Activated T-cell treated with anti-CD3 and anti-CD28 coated beads, Interleukin-2, amount 50 U/mL, for 24 hours (primary cell): ENCODE measurements at places on chromosomes 4 and X.
A peak's percentile ranks its signal among the peaks of the same experiment; 100 is the strongest.

DNA sequence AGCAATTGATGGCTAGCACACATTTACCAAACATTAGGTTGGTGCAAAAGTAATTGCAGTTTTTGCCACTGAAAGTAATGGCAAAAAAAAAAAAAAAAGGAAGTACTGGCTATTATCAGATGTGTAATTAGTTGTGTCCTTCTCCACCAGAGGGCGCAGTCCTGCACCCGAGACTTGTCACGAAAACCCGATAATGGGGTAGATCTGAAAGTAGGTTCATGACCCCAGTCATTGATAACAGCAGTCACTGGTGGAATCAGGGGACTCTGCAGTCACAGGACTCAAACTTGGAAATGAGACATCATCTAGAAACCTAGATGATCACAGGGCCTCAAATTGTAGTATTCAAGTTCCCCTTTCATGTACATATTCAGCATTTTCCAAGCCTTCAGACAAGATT, 13.1 kb upstream of the ACOT9 start:
- H3K4me1 ChIP-seq, result peaks cover 6% of the 10 kb centered on the region
- H3K27ac ChIP-seq, result no peak overlapping the region
- H3K4me3 ChIP-seq, result no peak overlapping the region
- DNase-seq, result peak; percentile 48

DNA sequence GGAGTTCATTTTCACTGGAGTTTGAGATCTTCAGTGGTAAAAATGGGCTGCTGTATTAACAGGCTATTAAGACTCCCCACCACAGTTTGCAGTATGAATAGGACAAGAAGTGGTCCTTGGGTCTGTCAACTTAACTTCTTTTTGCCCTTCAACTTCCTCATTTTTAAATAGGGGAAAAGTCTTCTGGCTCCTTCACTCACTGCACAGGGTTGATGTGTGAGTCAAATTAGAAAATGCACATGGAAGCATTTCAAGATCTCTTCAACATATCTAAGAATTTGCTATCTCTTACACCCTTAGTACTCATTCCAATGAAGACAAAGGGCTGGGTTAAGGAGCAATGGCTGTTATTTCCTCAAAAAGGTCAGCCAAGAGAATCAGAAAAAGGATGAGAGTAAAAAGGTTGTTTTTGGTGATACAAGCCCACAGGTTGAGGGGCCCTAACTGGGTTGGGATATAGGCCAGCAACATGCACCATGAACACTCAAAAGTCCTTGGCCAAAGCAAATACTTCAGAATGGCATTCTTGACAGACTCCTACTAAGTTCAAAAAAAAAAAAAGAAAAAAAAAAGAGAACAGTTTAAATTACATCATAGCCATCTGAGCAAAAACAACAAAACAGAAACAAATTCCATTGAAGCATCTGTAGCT, 13.4 kb downstream of the PDE5A start:
- H3K4me3 ChIP-seq, result no peak overlapping the region
- no peaks in the 10 kb centered on the region for H3K36me3 ChIP-seq
- peaks cover 18% of the 10 kb centered on the region for H3K27me3 ChIP-seq
- no peaks in the 10 kb centered on the region for H3K4me1 ChIP-seq

GRCh38 chr4:88831031-88831430, 133.4 kb upstream of the NAP1L5 start:
- H3K27me3 ChIP-seq, result no peaks in the 10 kb centered on the region
- DNase-seq, result no peak
- H3K4me3 ChIP-seq, result no peak overlapping the region
- no peaks in the 10 kb centered on the region for H3K4me1 ChIP-seq
- no peaks in the 10 kb centered on the region for H3K36me3 ChIP-seq
- no peak overlapping the region for H3K27ac ChIP-seq

DNA sequence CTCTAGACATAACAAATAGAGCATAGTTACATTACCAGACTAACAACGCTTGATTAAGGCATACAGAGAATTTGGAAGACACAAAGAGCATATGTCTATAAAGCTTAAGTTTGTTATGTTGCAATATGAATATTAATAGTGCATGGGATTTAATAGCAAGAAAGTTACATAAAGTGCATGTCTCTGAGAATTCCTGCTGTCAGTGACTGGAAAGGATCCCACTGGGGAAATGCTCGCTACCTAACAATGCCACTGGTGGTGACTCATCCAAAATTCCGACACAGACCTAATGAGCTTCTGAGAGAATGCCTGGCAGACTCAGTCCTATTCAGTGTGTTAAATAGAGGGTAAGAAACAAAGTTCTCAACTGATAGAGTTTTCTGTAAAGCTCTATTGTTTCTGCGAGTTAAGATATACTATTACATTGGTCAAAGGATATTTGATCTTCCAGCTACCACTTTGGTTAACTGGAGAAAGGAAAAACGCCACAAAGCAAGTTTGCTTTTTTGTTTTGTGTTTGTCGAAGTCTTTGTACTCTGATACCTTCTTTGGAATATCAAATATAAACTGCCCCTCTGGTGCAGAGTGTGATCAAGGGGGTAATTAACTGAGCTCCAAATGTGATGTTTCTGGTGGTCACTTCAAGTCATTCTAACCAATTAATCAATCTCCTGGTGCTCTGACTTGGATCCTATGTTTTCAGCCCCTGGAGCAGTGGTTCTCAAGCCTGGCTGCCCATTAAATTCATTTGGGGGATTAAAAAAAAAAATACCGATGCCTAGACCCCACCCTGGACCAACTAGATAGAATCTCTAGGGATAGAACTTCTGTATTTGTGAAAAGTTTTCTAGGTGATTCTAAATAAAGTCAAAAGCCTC, 107.9 kb downstream of the PALLD start:
- H3K4me1 ChIP-seq, result no peaks in the 10 kb centered on the region
- H3K4me3 ChIP-seq, result no peak overlapping the region
- peaks cover 5% of the 10 kb centered on the region for H3K27me3 ChIP-seq
- no peak overlapping the region for H3K27ac ChIP-seq
- no peak for DNase-seq

DNA sequence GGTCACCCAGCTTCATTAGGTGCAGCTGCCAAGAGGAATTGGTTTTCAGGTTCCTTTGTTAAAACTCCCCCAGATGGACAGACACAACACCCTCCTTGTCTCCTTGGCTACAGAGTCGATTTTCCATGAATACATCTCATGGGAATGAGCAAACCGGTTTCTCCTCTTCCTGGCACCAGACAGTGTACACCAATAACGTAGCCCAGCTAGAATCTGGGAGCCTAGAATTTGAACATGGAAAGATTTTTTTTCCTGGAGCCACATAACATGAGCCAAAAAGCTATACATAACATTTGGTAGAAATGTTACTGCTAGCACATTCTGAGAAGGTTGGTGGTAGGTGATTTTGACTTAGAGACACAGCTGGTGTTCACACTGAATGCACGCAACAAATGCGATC, 62.9 kb upstream of the SLC34A2 start:
- no peaks in the 10 kb centered on the region for H3K4me1 ChIP-seq
- H3K27ac ChIP-seq, result no peak overlapping the region
- H3K36me3 ChIP-seq, result no peaks in the 10 kb centered on the region

DNA sequence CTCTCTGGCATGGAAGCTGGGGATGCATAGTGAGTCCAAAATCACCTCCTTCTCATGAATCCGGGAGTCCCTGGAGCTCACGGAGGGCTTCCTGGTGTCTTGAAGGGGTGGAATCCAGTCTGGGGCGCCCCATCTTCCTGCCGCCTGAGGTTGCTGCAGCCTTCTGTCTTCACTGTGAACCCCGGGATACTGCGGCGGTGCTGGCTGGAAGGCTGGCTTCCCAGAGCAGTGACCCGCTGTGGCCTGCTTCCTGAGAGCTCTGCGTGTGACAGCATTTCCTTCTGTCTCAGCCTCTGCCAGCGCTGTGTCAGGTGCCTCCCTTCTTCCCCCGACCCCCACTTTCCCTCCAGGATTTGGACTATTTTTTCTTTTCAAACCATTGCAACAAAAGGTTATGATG, 98.8 kb upstream of the STOX2 start:
- peaks cover 16% of the 10 kb centered on the region for H3K27me3 ChIP-seq
- H3K36me3 ChIP-seq, result no peaks in the 10 kb centered on the region
- no peak for DNase-seq
- H3K4me3 ChIP-seq, result no peak overlapping the region
- H3K4me1 ChIP-seq, result no peaks in the 10 kb centered on the region
